ENCODE measurements at places on chromosomes 2 and 18.

GRCh38 chr18:48106976-48107781 is 176.7 kb upstream of the SMAD2 start:
- DNase-seq, result no peak

DNA sequence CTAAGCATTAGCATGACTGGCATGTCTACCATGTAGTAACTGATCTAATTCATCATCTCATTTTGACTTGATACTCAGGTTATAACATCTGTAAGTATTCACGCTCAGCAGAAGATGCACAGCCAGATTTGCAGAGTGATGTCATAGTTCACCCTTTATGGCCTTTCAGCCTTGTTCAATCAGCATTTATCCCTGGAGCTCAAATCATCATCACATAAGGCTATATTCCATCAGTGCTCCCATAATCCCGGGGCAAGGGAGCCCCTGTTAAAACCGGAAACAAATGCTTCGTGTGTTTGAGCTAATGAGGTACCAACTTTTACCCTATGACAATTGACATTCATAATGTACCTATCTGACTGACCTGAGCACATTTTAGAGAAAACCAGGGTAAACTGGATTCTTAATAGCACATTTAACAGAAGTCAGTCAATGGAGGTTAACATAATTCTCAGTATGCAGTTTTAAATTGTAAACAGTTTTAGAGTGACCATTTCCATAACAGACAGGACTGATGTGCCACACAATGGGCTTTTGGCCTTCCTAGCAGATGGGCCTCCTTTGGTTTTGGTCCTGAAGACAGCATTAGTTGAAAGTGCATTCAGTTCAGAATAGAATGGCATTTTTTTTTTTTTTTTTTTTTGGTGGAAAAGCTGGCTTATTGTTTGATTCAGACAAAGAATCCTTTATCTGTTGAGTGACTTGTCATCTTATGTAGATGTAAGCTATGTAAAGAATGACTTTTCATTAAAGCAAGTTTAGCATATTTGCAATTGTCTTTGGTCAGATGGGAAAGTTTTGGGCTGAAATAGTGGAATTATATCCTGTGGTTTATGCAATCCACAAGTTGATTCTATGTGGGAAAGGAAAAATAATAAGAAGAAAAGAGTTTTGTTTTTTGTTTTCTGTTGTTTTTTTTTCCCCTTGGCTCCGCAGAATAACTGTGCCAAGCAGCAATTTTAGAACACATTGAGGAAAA is 866.0 kb upstream of the ACVR2A start:
- DNase-seq, result no peak

DNA sequence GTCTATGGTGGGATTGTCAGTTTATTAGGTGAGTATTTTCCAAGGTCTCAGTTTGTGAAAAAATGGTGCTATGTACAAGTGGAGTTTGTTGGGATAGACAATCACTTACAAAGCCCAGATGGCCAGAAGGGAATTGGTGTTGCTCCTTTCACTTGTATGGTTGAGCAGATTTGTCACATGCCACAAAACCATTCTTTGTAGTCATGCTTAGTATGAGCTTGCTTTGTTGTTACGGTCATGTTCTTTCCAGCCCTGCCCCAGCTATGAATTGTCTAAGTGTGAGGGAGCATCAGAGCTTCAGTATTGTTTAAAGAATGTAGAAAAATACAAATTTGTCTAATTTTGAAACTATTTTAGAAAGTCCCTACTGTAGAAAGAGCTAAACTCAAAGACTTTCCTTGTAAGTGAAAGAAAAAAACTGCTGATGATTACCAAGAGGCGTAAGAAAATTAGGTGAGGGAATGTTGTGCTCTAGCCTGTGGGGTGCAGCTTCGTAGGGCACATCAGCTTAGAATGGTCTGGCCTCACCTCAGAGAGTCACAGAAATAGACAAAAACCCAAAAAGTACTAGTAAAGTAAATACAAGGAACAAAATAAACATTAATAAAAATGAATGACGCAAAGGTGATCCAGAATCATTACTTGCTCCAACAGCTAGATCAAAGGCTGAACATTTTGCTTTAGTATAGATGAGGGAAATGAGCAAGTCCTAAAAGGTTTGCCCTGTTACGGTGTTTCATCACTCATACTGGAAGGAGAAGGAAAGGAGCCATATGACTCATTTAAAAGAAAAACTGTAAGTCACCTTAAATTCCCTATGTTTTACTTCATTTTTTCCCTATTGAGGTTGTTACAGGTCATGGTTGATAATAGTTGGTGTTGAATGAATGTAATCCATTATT is 9.2 kb downstream of the TGIF1 start:
- no peak for DNase-seq

GRCh38 chr2:108441712-108442111 is 7.3 kb upstream of the GCC2 start:
- no peak for DNase-seq

GRCh38 chr2:54986264-54986663 is 64.0 kb downstream of the RTN4 start:
- DNase-seq, result no peak

GRCh38 chr2:191560411-191560980 is 117.4 kb upstream of the NABP1 start:
- no peak for DNase-seq

- DNase-seq, result no peak
Observed at GRCh38 chr18:51802569-51803428, 537.2 kb upstream of the DCC start.

DNA sequence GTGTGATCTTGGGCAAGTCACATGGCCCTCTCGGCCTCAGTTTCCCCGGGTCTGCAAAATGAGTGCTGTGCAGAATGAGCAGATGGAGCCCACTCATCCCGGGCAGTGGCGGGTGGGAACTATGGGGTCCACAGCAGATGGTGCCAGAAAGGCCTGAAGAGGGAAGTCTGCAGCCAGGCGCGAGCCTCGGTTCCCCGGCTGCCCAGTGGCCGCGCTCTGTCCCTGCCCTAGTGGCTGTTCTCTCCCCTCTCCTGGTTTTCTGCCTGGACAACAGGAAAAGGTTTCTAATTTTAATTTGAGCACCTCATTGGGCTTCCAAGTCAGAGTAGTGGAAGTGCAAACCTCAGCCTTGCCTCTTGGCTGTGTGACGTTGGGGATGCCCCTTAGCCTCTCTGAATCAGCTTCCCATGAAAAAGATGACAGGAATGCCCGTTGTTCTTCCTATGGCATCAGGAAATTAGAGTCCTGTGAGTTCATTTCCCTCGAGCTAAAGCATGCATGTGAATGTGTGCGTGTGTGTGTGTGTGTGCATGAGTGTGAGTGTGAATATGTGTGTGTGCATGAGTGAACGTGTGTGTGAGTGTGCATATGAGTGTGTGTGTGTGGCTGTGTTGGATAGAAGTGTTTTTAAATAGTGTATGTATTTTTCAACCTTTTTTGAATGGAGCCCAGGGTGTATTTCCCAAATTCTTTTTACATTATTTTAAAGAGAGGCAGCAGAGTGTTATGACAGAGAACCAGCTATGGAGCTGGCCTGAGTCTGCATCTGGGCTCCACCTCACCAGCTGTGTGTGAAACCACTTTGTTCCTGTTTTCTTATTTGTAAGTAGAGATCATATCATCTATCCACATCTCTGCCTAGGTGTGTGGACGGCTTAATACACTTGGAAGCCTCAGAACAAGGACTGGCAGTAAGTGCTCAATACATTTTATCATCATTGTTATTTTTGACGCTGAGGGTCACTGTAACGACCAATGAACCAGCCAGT is 41.3 kb downstream of the RRM2 start:
- no peak for DNase-seq

DNA sequence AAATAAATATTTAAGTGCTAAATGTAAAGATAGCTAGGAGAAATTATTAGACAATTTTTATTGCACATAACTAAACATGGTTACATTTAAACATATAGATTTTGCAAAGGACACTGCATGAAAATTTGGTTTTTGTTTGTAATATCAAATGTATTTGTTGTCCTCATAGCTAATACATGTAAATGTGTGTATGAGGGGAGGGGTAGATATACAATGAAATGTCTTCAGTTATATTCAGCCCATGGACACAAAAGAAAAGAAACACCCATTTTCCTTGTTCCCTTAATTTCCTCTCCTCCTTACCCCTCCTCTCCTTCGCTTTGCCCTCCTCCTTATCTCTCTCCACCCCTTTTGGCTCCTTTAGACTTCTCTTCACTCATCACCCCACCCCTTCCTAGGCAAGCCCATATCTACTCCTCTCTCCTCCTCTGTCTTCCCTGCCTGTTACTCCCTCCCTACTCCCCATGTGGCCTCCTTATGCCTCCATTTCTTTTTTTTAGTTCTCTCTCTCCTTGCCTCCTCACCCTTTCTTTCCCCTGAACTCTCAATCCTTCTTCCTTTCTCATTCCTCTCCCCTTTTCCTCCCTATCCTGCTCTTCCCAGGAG is 1.4 kb downstream of the COL3A1 start:
- DNase-seq, result no peak

- no peak for DNase-seq
Observed at GRCh38 chr2:86027922-86028765, 77.5 kb downstream of the POLR1A start.

DNA sequence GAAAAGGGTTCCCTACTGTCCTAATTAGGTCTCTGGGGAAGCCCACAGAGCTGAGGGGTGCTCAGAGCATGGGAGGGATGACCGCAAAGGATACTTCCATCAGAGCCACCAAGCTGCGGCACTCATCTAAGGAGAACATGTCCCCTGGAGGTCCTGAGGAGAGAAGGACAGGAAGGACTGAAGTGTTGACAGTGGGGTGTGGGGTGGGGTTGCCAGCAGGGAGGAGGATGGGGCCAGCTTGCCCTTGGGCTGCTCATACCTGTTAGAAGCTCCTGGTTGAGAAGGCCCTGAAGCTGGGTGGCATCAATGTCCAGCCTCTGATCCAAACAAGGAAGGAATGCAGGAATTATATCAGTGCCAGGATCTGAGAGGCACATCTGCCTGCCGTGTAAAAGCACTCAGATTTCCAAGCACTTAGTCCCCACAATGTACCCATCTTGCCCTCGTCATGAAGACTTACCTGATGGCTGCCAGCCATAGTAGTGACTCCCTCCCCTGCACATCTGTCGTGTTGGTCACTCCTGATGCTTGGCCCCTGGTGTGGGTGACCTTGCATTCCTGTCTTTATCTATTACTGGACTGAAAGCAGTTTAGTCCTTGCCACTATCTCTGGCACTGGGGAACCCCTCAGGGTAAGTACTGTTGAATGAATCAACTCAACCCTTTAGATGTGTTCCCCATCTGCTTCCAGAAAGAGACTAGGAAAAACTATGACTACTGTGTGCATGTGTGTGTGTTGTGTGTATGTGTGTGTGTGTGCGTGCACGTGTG is 68.9 kb downstream of the CAPN13 start:
- DNase-seq, result no peak

- peak; percentile 27 for DNase-seq
Observed at GRCh38 chr18:48754993-48755473, 195.7 kb downstream of the SMAD7 start.

DNA sequence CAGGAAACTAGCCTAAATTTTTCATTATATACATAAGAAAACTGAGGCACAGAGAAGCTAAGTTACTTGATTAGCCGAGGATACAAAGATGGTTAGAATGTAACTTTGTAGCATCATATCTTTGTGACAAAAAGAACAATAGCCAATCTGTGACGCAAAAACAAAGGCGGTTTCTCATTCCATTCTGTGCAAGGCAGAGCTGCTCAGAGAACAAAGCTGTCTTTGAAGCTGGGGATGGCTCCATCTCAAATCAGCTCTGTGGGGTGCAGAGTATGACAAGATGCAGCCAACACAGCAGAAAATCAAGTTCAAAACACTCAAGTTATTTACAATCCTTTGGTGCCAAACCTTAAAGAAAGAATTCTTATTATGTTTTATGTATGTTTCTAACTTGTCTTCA is 81.9 kb upstream of the VWC2L start:
- peak; percentile 67 for DNase-seq

- DNase-seq, result no peak
Observed at GRCh38 chr2:135056790-135057189, 4.7 kb downstream of the RAB3GAP1 start.

GRCh38 chr2:240387669-240388358 is 47.6 kb upstream of the GPC1 start:
- DNase-seq, result peak; percentile 74

DNA sequence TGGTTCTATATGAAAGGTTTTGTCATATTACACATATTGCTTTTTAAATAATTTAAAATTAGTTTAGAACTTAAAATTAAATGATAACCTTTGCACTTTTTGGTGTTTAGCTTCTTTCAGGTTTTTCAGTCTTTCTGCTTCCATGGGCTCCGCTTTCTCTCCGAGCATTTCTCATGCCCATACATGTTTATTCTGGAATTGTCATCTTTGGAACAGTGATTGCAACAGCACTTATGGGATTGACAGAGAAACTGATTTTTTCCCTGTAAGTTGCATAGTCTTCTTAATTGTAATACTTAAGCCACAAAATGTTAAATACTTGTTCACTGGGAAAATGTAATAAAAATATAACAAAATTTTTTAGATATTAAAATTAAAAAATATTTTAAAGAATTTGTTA is 31.0 kb downstream of the CYBRD1 start:
- DNase-seq, result no peak

DNA sequence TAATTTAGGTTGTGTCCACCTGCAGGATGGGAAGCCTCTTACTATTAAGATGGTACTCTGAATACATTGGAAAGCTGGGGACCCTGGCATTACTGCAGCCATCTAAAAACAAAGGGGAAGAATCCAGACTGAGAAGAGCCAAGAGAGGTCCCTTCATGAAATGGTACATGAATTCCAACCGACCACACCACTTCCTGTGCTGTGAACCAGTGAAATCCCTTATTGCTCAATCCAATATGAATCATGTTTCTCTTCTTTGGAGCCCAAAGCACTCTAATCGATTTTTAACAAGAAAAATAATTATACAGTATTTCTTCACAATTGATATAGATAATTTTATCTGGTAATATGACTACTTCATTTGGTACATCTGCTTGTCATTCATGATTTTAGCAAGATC is 479.7 kb upstream of the RAB6C start:
- no peak for DNase-seq

DNA sequence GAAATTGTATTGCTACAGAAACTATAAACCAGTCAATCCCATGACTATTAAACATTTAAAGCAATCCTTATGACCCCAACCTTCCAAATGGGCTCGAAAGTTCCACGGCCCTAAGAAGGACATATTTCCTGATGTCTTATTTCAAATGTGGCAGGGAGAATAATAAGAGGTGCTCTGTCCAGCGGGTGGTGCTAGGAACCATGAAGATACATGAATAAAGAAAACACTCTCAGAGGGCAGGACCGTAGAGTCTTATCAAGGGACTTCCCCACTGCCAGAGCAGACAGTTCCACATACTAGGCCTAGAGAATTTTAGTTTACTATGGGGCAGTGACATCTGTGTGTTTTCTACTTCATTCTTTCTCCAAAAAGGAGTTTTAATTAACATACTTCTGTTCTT is 187.1 kb upstream of the PIK3C3 start:
- DNase-seq, result no peak

DNA sequence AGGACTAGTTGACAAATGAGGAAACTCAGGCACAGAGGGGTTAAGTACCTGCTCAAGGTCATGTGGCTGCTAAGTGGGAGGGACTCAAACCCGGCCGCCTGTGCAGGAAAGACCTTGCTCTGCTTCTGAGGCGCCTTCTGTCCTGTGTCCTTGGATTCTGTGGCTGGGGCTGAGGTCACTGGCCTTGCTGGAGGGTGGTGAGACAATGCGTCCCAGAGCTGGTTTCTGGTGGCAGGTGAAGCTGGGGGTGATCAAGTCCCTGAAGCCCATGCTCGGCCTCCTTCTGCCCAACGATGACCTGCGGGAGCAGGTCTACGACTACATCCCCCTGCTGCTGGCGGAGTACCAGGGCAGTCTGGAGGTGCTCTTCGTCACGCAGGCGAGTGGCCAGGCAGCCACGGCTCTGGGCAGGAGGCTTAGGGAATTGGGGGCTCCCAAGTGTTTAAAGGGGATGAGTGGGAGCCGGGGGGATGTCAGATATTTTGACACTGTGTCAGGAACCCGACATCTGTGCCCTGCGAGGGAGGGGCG is 16.1 kb downstream of the MROH2A start:
- no peak for DNase-seq

Data from posterior cingulate gyrus (tissue), 11 donors.